ENCODE measurements at places on chromosomes 5 and 9.

- no peak for DNase-seq
Observed at GRCh38 chr9:87716141-87716540, 9.8 kb upstream of the CTSL start.

GRCh38 chr9:126165755-126166154, 160.9 kb upstream of the MVB12B start:
- no peak for DNase-seq

- DNase-seq = no peak
Observed at GRCh38 chr9:114861922-114862605, 56.2 kb upstream of the TNFSF15 start.

GRCh38 chr9:77569335-77569734, 78.8 kb downstream of the GNA14 start:
- DNase-seq = no peak

- DNase-seq = no peak
Observed at GRCh38 chr5:68070591-68071281, 144.8 kb upstream of the PIK3R1 start.

- DNase-seq = peak; percentile 85
Observed at GRCh38 chr5:179023528-179024189, at the start of gene ZNF879. Gene ZNF879, plus strand, starts transcription at chr5:179023804. Its CDS starts 1,201 bp downstream, at chr5:179025005.

DNA sequence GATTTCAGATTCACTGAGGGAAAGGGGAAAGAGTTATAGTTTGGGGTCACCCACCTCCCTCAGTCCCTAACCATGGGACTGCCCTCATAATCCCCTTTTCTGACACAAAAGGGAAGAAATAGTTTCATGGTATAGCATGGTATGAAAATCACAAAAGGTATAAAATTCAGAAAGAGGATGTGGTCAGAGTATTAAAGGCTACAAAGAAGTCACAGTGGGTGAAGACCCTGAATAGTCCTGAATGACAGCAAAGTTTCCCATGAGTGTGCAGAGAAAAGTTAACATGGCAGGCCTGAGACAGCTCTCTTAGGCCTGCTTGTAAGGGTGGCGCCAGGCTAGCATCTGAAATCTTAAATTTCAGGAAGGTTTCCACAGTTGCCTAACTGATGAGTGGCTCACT, 290.6 kb upstream of the ZNF608 start:
- DNase-seq = no peak

GRCh38 chr5:41793141-41793770, 77.0 kb downstream of the OXCT1 start:
- DNase-seq = no peak

DNA sequence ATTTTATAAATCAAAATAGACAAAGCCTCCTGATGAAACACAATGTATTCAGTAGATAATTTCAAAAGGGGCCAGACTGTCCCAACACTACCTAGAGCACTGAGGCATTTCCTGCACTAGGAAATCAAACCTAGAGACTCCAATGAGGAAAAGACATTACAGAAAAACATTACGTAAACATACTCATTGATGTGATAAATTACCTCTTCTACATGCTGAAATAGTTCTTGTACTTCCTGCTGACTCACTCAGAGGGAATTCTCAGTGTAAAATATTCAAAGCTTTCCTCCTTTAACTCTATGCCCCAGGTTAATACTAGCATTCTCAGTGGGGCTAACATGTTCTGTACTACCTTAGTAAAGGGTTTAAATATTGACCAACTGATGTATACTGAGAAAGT, 178.0 kb downstream of the ESM1 start:
- DNase-seq = no peak

- no peak for DNase-seq
Observed at GRCh38 chr5:125685771-125686170, 737.4 kb upstream of the GRAMD2B start.

DNA sequence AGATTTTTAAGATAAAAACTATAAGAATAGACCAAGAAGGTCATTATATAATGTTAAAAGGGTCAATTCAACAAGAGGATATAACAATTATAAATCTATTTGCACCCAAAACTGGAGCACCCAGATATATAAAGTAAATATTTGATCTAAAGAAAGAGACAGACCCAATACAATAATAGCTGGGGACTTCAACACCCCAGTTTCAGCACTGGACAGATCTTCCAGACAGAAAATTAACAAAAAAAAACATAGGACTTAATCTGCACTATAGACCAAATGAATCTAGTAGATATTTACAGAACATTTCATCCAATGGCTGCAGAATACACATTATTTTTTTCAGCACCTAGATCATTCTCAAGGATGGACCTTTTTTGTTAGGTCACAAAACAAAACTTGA, 331.9 kb downstream of the SPOCK1 start:
- DNase-seq = no peak

Measured in stimulated activated CD4-positive, alpha-beta T cell treated with anti-CD3 and anti-CD28 coated beads, TNF-alpha, amount 100 ng/mL, for 1 hour (primary cell).